Esophagus squamous epithelium (tissue), 5 donors: ENCODE measurements at places on chromosomes 11 and 22.

DNA sequence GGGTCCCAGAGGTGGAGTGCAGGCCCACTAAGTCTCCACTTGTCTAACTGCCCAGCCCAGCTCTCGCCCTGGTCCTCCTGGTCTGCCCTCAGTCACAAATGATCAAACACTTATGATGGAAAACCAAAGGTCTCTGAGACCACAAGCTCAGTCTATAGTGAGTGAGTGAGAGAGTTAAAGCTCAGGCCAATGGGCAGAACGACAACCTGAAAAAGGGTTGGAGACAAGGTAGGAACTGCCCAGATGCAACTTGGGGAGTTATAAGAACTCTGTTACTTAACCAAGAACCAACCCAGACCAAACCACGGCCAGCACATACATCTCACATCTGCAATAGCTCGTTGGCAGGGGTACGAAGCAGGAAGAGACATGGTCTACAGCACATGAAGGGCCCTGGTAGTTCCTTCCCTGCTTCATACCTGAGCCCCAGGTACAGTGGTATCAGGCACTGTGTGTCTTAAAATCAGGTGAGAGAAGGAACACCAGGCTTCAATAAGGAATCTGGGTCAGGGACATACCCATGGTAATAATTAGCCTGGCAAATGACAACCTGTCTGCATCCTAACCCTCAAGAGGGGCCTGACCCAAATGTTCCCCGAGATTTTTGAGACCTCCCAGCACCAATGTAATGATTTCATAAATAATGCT, 35.7 kb downstream of the SERPIND1 start:
- no peak for DNase-seq

GRCh38 chr11:126061707-126062678, 673 bp downstream of the CDON start:
- DNase-seq: no peak

DNA sequence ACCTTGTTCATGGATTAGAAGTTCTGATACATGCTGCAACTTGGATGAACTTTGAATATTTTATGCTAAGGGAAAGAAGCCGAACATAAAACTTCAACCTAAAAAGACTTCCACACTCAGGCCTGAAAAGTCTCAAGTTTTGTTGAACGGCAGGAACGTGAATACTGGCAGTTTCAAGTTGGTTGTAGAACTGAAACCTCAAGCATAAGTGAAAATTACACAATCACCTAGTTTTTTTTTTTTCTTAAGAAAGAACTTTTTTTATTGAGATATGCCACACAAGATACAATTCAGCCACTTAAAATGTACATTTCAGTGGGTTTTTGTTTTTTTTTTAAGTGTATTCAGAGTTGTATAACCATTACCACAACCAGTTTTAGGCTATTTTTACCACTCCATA, 50.8 kb upstream of the ADORA2A start:
- no peak for DNase-seq

DNA sequence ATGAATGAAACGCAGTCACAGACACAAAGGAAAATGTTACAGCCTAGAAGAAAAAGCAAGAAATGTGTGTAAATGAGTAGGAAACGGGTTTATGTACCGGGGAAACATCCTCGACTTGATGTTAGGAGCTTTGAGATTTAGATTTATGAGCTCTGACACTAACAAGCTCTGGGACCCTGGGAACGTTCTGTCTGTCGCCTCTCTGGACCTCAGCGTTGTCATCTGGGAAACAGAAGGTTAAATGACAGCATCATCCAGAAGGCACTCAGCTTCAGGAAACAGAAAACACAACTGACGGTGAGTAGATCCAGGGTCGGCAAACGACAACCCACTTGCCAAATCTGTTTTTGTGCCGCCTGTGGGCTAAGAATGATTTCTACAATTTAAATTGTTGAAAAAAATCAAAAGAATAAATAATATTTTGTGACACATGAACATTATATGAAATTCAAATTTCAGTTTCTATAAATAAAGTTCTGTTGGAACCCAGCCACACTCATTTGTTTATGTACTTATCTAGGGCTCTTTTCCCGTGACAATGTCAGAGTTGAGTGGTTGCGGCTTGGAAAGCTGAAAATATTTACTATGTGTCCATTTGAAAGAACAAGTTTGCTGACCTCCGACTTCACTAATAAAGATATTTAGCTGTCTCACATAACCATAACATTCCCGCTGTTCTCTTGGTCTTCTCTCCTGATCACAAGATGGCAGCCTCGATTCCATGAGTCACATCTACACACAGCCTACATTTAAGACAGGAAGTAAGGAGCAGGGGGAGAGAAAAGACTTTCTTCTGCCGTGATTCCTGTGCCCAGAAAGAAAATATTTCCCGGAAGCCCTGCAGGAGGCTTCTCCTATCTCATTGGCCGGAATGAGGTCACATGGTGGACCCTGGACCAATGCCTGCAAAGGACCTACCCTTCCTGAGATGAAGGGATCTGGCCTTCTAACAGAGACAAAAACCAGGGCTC, 47.1 kb upstream of the SYT13 start:
- no peak for DNase-seq

DNA sequence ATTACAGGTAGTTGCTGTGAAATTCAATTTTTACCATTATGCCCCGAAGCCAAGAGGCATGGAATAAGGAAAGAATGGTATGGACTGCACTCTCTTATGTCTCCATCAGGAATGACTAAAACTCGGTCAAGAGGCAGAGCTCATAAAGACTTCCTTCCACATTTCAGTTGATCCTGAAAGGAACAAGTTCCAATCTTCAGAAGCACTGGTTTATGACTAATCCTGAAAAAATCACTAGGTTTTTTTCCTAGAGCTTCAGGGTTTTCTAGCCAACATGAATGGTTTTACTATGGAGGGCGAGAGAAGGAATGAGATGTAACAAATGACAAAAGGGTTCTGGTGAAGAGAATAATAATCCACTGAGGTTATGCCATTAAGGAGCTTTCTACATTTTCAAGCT, 832.2 kb downstream of the NTM start:
- DNase-seq: no peak

DNA sequence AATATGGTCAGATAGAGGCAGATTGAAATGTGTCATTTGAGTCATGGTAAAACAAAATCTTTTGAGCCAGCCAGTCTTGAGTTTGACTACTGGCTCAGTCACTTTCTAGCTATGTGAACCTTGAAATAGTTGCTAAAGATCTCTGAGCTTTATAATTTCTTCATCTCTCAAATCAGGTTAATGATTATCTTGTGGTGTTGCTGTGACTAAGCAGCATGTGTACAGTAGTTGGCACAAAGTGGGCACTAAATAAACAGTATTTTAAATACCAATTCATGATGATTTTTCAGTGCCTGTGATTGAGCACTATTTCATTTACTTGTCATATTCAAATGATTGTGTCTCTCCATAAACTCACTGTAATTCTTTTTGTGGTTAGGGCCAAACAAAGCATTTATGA, 70.8 kb downstream of the RAB38 start:
- no peak for DNase-seq

- DNase-seq: no peak
Measured at GRCh38 chr11:86675017-86675416, 2.6 kb upstream of the ME3 start.

DNA sequence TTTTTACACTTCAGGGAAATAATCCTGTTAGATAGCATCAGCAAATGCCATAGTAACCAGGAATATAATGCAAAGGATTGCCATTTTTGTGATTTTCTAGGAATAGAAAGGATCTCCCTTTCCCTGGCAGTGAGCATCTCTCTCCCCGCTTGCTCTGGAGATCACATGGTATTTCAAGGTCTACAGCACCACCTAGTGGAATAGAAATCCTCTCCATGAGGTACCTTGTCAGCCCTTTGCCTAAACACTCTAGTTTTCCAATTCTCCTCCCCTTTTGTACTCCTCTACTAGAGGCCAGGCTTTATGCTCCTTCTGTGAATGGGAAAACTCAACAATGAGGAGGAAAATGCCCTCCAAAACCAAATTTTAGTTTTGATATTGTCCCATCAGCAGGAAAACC, 78.4 kb downstream of the XRRA1 start:
- no peak for DNase-seq

- DNase-seq: no peak
Measured at GRCh38 chr11:72864702-72865655, 50.8 kb downstream of the ATG16L2 start.

DNA sequence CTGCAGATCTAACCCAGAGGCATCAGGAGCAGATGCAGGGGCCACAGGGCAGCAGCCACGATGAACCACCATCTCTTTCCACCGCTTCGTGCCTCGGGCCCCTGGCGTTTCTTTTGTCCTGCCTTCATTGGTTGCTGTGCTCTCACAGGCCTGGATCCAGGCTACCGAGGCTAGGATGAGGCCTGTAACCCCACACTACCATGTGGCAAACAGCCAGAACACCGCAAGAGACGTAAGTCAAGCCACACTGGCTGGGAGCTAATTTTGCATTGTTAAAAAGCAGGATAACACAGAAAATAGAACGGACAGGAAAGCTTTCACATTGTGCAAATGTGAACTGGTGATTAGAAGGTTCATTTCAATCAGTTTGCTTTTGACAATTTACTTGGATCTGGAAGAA, 15.7 kb upstream of the ARFGAP3 start:
- no peak for DNase-seq

DNA sequence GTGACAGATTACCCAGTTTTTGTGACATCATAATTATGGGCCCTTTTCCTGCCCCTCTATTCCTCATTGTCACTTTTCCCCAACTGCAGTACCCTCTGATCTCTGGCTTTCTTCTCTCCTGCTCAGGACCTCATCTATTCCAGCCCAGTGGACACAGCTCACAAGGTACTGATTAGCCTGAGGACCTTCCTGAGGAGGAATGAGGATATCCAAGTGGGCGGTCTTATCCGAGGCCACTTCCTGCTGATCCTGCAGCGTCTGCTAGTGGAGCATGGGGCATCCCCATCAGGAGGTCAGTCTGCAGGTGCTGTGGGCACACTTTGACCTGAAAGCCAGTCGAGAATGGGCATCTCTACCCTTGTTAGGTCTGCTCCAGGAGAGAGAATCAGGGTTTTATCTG, 24.5 kb upstream of the CCDC134 start:
- DNase-seq: no peak

DNA sequence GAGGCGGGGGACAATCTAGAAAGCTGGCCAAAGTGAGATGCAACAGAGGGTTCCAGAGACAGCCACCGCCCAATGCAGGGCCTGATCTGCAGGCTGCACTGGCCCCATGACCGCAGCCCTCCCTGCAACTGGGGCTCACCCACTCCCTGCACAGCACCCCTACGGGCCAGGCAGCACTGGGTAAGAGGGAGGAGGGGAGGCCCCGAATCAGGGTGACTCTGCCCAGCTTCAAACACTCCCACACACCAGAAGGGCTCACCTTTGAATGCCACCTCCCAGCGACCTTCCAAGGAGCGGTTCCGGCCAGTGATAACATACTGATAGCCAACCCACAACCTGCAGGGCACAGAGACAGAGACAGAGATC, 59.3 kb downstream of the DGCR2 start:
- no peak for DNase-seq

DNA sequence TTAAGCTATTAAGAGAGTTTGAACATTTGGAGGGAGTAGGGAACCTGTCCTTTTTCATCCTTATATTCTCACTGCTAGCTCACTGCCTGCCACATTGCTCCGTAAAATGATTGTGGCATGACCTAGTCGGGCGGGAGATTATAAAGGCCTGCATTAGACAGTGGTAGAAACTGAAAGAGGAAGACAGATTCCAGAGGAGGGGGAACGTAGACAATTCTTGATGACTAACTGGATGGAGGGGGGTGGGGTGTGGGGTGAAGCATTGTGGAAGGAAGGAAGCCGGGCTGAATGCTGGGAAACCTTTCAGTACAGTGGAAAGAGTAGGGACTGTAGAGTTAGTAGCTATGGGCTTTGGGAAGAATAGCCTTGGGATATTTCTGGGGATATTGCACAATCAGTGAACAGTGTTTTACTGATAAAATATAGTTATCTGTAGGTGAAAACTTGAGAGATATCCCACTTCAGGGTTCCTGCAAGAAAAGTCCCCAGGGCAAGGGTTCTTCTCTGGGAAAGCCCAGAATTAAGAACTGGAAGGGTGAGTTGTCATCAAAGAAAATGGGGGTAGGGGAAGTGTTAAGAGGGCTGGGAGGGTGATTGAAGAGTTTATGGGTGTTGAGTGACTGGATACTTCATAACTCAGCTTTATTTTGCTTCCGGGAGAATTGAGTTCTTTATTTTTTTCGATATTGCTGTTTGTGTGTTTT, 2.1 kb downstream of the MED15 start:
- DNase-seq: no peak

DNA sequence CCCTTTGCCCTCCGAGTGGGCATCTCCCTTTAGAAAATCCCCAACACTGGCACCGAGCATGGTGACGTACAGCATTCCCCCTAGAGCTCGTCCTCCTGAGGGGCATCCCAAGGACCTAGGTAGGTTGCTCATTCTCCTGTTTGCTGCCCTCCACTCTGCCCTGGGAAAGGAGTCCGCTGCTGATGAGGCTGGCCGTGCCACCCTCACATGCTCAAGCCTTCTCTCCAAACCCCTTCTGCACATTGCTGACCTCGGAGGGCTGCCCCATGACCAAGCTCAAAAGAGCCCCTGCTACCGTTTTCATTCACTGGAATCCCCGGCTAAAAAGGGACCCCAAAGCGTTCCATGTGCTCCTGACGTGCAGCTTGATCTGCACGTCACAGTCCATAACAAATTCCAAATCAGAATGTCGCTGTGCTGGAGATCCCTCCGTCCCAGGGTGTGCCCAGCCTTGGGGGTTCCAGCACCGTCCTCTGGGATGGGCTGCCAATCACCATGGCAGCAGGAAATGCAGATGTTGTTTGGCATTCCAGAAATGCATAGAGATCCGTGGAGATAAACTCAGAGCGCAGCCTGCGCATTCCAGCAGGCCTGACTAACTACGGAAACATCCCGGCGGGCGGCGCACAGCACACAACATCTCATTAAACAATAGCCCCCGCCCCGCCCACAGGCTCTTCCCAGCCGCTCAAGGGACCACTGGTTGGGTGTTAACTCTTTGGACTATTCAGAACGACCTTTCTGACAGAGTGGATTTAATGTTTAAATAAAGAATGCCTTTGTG, 26.3 kb upstream of the GNB1L start:
- DNase-seq: no peak

- no peak for DNase-seq
Measured at GRCh38 chr11:100501450-100501849, 185.6 kb upstream of the ARHGAP42 start.

- no peak for DNase-seq
Measured at GRCh38 chr11:95359341-95359663, 128.3 kb upstream of the SESN3 start.

DNA sequence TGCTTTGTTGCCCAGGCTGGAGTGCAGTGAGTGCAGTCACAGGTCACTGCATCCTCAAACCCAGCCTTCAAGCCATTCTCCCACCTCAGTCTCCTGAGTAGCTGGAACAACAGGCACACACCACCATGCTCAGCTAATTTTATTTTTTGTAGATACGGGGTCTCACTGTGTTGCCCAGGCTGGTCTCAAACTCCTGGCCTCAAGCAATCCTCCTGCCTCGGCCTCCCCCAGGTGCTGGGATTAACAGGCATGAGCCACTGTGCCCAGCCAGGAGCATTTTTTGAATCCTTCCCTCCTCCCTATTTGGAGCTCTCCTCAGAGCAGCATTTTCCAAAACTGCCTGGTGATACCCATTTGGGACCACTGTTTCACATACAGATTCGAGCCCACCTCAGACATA, 77.2 kb downstream of the NCAPD3 start:
- no peak for DNase-seq
